ENCODE measurements at places on chromosomes 12 and 14. TPM values are rescaled to one million over a fixed set of nuclear protein-coding genes. Genes with fewer than 3 reads are reported as not detected.
A peak's percentile ranks its signal among the peaks of the same experiment; 100 is the strongest.

GRCh38 chr12:54413284-54414190 lies 5.5 kb downstream of the ITGA5 start:
- peak overlapping the region; percentile 72 for H3K27ac ChIP-seq
- DNase-seq = no peak
- peaks cover 47% of the 10 kb centered on the region for H3K36me3 ChIP-seq

LRRC43 gene
- 0.99 TPM for total RNA-seq

DNA sequence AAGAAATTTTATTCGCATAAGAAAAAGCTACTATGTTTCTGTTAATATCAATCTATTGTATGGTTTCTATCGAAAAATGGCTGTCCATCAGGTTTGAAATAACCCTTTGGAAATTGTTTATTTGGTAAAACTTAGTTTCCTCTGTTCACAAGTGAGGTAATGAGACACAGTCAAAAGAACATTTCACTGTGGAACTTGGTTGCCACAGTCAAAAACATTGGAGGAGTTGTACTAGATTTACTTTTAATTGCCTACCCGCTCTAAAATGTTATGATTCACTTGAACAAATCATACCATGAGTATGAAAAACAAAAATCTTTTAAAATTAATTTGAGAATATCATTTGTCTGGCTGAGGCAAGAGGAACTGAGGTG lies 46.5 kb downstream of the ITPR2 start:
- no peaks in the 10 kb centered on the region for H3K27me3 ChIP-seq
- no peaks in the 10 kb centered on the region for H3K36me3 ChIP-seq

PRIMA1 gene
- 23.7 TPM for total RNA-seq

SLC10A1 gene
- not detected for total RNA-seq

CISTR gene
- total RNA-seq = not detected

DNA sequence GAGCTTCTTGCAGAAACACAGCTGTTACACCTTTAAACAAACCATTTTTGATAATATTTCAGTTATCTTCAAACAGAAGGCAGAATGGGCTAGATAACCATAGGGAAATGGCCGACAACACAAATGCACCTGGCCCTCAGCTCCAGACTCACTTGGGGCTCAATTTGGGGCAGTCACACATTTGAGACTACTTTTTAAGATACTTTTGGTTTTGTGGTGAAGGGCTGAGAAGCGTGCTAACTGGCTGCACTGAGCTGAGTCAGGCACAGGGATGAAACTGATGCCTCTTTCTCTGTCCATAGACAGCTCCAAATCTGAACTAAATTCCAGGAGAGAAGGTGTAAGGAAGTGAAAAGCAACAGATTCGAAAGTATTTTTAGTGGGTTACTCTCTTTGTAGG lies 18.5 kb upstream of the GRIP1 start:
- no peak overlapping the region for H3K4me3 ChIP-seq
- no peaks in the 10 kb centered on the region for H3K27me3 ChIP-seq
- H3K27ac ChIP-seq = no peak overlapping the region
- H3K4me1 ChIP-seq = no peaks in the 10 kb centered on the region
- no peaks in the 10 kb centered on the region for H3K36me3 ChIP-seq
